ENCODE measurements at places on chromosomes 13 and 19. TPM values are rescaled to one million over a fixed set of nuclear protein-coding genes. Genes with fewer than 3 reads are reported as not detected.

Gene KLK12
- not detected for polyA plus RNA-seq

Gene PSG7
- polyA plus RNA-seq, result not detected

- H3K27ac ChIP-seq, result peak overlapping the region; percentile 37
- H3K4me3 ChIP-seq, result no peak overlapping the region
- H3K27me3 ChIP-seq, result no peaks in the 10 kb centered on the region
- DNase-seq, result peak; percentile 68
Measured at GRCh38 chr13:113411216-113412023, 41.9 kb downstream of the ADPRHL1 start.

- no peak overlapping the region for H3K27ac ChIP-seq
- H3K4me3 ChIP-seq, result no peak overlapping the region
- no peaks in the 10 kb centered on the region for H3K27me3 ChIP-seq
- no peak for DNase-seq
- no peaks in the 10 kb centered on the region for H3K4me1 ChIP-seq
- peaks cover 17% of the 10 kb centered on the region for H3K36me3 ChIP-seq
Measured at GRCh38 chr13:20831933-20832332, 58.2 kb upstream of the EEF1AKMT1 start.

DNA sequence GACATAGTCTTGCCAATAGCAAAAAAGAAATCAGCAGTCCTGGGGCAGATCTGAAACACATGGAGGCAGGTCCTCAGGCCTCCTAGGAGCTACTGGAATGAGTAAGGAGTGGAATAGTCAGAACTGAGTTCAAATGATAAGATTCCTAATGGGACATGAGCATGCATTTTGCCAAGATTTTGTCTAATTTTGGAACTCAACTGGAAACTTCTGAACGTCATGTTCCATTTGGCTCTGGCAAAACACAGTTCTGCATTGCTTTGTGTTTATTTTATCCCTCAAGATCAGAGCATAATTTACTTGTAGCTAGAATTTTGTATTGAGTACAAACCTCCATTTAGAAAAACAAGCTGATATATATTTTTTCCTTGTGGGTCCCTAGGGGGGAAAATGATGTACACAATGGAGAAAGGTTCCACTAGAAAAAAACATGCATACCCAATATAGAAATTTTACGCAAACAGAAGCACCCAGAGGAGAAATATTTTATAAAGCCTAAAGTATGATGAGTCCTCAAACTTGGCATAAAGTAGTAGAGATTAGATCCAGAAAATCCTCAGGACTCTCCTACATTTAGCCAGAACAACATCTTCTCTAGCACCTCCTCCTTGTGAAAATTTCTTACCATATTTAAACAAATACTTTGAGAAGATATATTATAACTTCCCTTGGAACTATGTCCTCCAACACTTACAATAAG, 149.0 kb upstream of the SERP2 start:
- no peak overlapping the region for H3K27ac ChIP-seq
- no peaks in the 10 kb centered on the region for H3K4me1 ChIP-seq
- no peaks in the 10 kb centered on the region for H3K36me3 ChIP-seq

- H3K4me1 ChIP-seq, result no peaks in the 10 kb centered on the region
- H3K27me3 ChIP-seq, result no peaks in the 10 kb centered on the region
- no peaks in the 10 kb centered on the region for H3K36me3 ChIP-seq
- no peak for DNase-seq
- H3K27ac ChIP-seq, result no peak overlapping the region
Measured at GRCh38 chr19:29798774-29799497, 12.9 kb upstream of the CCNE1 start.

GRCh38 chr13:93144031-93144430, 82.6 kb upstream of the GPC6 start:
- no peaks in the 10 kb centered on the region for H3K36me3 ChIP-seq
- no peaks in the 10 kb centered on the region for H3K4me1 ChIP-seq
- H3K4me3 ChIP-seq, result no peak overlapping the region
- no peaks in the 10 kb centered on the region for H3K27me3 ChIP-seq

GRCh38 chr19:28497137-28497536, 715.8 kb downstream of the UQCRFS1 start:
- peaks cover 33% of the 10 kb centered on the region for H3K4me1 ChIP-seq
- no peak overlapping the region for H3K4me3 ChIP-seq
- H3K36me3 ChIP-seq, result no peaks in the 10 kb centered on the region
- H3K27me3 ChIP-seq, result no peaks in the 10 kb centered on the region
